ENCODE measurements at places on chromosomes 16 and 17.

- no peak for DNase-seq
Observed at GRCh38 chr16:66084306-66084705, 282.2 kb upstream of the CDH5 start.

- DNase-seq, result no peak
Observed at GRCh38 chr17:80899402-80900268, 92.0 kb upstream of the CHMP6 start.

GRCh38 chr16:72228014-72228413 is 56.1 kb upstream of the PMFBP1 start:
- DNase-seq, result no peak

GRCh38 chr17:48608494-48608834 is 2.4 kb downstream of the HOXB7 start:
- DNase-seq, result no peak

GRCh38 chr16:76428858-76429257 is 151.7 kb downstream of the CNTNAP4 start:
- DNase-seq, result no peak

GRCh38 chr16:15592324-15592723 is 50.6 kb downstream of the MARF1 start:
- no peak for DNase-seq

GRCh38 chr17:57684711-57685498 is 60.2 kb downstream of the CCDC182 start:
- DNase-seq, result no peak

GRCh38 chr16:9231039-9231438 is 139.6 kb downstream of the HAPSTR1 start:
- no peak for DNase-seq

- no peak for DNase-seq
Observed at GRCh38 chr16:66003201-66003600, 363.3 kb upstream of the CDH5 start.

DNA sequence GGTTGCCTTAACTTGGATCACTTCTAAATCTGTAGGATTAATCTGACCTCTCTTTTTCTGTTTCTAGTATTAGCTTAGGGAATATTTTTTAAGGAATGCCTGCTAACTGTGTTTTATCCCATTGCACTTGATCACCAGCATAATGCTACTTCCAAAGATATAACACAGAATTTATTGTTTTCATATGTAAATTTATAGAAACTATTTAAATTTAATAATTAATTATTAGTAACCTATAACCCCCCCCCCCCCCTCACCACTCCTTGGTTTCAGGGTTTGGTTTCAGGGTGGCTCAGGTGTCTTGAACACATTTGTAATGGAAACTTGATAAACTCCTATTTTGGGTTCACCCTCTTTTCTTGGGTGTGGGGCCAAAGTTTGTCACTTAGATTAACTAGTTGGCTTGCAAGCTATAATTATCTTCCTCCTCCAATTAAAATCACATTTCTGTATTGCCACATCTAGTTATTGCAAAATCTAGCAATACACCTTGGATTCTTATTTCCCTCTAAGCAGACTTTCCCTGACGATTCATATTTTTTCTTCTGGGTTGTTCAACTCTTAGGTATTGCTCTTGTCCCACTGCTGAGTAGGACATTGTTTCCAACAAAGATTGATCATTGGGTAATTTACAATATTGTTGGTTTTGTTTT is 18.3 kb downstream of the KRT12 start:
- no peak for DNase-seq

DNA sequence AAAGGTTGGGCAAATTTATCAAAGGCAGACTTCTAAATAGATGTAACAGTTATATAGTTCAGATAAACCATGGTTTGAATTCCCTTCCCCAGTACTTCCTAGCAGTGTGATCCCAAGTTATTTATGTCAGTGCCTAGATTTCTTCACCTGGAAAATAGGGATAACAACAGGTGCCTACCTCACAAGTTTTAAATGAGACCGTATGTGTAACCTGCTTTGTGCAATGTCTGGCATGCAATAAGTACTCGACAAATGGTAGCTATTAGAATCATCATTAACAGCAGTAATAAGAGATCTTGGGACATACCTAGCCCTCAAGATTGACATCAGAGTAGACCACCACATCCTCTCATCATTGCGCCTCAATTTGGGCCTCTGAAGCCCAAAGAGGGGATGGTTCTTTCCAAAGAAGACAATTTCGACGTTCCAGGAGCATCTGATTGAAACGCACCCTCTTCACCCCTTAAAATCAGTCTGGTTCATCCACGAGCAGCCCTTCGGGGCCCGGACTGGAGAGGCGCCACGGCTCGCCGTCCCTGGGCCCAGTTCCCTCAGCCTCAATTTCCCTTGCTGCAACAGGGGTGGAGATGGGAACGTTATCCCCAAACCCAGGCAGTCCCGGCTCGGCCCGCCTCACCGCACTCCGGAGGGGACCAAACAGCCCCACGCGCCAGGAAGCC is 541 bp downstream of the ACACA start:
- DNase-seq, result no peak

GRCh38 chr16:27811881-27812280 is 251.6 kb downstream of the GSG1L start:
- DNase-seq, result no peak

- no peak for DNase-seq
Observed at GRCh38 chr17:63701868-63702720, 2.2 kb upstream of the LIMD2 start.

DNA sequence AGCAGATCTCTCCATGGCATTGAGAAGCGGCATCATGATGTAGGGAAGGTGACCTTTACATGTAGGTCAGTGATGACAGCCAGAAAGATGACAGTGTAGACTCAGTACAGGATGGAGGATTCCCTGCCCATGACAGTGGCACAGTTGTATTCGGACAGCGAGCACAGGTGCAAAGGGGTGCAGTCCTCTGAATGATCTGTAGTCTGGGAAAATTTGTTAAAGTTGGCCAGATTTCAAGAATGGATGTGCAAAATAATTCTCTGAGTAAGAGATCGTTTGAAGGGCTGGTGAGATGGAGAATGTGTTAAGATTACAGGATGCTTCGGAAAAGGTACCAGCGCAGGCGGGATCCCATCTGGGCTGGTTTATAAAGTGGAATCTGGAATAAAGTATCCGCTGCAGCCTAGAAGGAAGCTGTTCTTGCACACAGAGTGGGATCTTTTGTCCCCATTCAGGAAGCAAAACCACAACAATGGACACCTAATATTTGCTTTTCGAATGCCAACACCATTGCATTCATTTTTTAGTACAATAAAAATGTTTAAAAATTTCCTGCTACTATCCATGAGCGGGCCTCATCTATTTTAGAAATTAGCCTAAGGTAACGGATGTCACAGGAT is 101.2 kb downstream of the RPTOR start:
- no peak for DNase-seq

DNA sequence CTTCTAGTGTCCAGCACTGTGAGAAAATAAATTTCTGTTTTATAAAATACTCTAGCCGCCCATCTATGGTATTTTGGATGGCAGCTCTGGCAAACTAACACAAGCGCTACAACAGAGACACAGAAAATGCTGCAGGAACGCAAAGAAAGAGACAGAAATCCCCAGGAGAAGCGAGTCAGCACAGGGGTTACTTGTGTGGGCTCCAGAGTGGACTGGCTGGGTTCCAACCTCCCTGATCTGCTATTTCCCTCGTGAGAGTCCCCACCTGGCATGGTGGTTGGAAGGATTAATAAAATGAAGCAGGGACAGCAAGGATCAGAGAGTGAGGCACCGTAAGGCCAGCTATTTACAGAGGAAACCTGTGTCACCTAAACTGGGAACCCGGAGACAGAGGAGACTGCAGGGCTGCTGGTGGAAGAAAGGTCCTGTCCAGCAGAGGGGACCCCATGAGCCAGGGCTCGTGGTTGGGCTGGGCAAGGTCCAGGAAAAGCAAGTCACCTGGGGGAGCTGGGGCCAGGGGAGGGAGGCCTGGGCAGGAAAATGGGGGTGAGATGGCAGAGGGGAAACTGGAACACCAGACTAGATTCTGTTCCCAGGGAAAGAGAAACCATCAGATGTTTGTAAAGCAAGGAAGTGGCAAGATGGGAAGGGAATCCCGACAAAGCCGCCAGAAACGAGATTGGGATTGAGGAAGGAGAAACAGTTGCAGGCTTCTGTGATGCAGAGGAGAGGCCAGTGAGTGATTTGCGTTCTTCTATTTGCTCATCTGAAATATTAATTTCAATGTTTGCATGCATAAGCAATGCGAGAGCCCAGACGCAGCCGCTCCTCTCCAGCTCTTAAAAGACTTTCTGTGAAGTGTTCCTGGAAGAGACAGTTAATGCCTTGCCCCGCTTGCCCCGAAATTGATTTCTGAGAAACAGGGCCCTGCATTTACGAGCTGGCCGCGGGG is 63.0 kb upstream of the TEKT3 start:
- DNase-seq, result no peak

DNA sequence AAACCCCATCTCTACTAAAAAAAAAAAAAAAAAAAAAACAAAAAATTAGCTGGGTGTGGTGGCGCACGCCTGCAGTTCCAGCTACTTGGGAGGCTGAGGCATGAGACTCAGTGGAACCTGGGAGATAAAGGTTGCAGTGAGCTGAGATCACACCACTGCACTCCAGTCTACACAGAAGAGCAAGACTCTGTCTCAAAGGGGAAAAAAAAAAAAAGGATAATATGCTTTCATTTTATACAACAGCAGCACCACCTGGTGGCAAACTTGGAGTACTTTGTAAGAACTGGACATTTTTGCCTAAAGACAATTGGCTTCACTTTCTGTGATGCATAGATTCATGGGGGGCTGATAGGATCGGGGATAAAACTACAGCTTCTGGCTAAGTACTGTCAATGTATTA is 8.5 kb downstream of the CHTF8 start:
- peak; percentile 49 for DNase-seq

GRCh38 chr17:70235252-70235651 is 65.9 kb downstream of the KCNJ2 start:
- DNase-seq, result no peak

GRCh38 chr17:66481271-66481670 is 178.9 kb downstream of the PRKCA start:
- no peak for DNase-seq

DNA sequence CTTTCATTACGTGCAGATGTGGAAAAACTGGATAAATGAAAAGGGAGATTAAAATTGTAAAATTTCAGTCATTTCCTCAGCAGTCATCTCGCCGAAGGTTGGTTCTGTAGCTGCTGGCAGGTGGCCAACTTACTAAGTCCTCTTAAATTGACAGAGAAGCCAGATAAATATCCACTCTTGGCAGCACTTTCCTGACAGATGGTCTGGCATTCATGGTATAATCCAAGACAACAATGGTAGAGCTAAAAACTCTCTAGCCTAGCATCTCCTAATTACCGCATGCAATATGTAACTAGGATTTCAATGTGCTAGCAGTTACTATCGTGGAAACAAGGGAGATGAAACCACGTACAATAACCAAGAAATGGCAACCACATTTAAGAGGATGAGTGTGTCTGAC is 306.3 kb downstream of the CNTNAP4 start:
- DNase-seq, result peak; percentile 41

- no peak for DNase-seq
Observed at GRCh38 chr16:67082891-67083290, 26.9 kb upstream of the PHAF1 start.

DNA sequence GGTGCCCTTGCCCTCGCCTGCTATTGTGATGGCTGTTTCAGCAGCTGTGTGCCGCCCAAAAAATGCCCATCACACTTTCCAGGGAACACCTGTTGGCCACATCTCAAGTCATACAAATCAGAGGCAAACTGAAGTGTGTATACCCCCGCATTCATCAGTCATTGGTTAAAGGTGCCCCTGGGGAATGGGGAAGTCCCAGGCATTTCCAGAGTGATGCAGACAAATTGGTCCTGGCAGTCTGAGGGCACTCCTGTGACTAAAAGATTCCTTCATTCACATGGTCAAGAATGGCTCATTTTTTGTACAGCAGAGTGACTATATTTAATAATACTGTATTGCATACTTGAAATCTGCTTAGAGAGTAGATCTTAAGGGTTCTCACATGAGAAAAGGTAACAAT is 102.9 kb upstream of the TMEM97 start:
- no peak for DNase-seq

DNA sequence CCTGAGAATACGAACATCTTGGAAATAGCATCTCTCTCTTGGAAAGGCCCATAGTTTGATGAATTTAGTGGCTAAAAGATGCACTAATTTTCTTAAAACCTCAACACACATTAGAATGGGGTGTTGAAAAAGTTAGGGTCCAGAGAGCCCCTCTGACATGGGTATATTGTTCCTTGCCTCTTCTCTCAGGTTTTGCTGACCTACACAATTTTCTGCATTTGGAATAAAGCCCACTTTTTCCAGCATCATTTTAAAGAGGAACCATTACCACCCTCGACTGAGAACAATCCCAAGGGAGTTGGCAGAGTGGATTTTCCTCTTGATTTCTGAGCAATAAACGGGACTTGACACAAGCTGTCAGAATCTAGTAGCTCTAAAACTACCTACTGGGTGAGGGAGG is 156.1 kb downstream of the PMP22 start:
- DNase-seq, result no peak

DNA sequence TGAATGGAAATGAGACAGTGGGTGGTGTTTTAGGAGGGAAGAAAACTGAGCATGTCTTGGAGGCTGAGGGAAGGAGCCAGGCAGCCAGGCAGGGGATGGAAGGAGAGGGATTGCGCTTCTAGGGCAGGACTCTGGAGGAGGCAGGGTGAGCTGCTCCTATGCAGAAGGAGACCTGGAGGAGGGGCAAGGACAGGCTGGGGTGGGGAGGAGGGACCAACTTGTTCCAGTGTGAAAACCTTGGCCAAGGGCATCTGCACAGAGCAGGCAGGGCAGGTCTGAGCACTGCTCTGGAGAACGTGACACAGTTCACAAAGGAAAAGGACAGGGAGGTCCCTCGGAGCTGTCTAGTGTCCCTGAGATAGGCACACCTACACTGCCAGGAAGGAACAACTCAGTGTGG is 5.5 kb downstream of the GALK1 start:
- DNase-seq, result no peak

- DNase-seq, result no peak
Observed at GRCh38 chr17:79023886-79024771, at the start of gene C1QTNF1. Gene C1QTNF1, plus strand, starts transcription at chr17:79024169. Its CDS starts 19,800 bp downstream, at chr17:79043969.

DNA sequence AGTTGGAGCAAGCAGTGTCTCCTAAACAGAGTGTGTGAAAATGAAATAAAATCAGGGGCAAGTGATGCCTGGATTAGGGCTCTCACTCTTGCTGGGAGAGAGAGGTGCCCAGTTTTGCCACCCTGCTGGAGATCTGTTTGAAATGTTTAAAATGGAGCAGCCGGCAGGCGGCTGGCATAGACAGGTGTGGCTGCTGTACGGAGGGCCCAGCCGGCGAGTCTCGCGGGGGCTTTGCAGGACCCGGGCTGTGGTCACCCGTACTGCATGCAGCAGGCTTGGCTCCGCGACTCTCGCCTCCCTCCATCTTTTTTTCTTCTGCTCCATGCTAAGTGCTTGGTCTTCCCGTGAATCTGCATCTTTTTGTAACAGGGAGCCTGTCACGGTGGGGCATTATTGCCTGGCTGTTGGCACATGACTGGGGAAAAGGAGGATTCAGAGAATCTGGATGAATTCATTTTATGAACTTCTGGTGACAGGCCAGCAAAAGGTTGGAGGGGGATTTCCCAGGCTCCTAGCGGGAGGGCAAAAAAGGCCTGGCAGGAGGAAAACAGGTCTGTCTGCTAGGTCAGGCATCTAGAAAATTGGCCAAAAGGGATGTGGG is 1.8 kb downstream of the ZNRF1 start:
- DNase-seq, result peak; percentile 7

Data from midbrain (tissue), 1 donor.